ENCODE measurements at places on chromosomes 3 and 15. TPM values are rescaled to one million over a fixed set of nuclear protein-coding genes. Genes with fewer than 3 reads are reported as not detected.

DNA sequence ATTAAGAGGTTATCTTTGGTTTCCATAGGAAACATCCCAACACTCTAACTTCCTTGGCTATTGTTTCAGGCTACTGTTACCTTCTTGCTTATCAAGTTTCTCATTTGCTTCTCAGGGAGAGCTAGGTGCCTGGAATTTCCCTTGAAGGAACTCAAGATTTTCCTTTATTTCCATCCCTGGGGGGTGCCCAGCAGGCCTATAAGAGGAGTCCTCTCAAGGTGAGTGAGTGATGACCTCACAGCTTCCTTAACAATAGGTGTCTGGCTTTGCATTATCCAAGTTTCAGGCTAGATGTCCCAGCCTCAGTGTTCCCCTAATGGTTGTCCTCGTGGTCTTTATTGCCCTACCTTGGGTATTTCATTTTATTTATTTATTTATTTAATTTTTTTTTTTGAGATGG lies 12.1 kb upstream of the CTSH start:
- DNase-seq: no peak

GRCh38 chr3:42746455-42747450 lies 26.3 kb downstream of the CCDC13 start:
- DNase-seq: no peak

DNA sequence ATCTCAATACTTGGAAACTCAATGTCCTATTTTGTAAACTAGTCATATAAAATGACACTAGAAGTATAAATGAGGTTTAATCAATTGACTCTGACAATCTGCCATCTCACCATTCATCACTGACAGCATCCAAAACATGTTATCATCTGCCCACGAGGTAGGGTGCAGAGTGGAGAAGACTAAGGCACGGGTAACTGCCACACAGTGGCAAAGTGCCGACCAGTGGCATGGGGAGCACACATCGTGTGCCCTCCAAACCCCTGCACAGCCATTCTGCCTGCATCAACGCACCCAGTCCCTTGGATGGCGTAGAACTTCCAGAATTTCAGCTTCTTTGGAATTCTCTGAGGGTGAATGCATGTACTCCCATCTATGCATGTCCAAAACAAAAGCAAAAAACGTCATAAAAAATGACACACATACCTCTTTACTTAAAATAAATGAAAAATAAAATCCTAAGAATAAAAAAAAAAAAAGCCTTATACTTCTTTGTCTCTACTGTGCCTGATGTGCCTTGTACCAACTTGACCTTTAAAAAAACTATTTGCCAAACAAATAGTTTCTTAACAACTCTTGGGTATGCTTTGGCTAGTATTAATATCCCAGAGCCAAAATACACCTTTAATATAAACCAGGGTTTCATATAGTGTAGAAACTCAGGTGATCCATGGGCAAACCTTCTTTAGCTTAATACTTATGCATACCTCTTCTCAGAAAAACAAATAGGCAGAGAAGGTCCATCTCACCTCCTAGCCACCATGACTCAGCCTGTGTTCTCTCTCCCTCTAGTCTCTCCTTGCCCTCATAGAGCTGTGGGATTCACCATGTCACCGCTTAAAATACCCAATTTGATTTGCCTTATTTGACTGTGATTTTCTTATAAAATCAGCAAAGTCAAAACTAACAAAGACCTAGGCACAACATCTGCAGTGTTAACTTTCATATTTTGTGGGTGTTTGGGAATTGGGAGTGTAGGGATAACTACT lies 12.7 kb downstream of the CPOX start:
- DNase-seq: no peak

GRCh38 chr3:57688291-57688690 lies 4.6 kb downstream of the DENND6A start:
- DNase-seq: no peak

GRCh38 chr3:53044711-53045517 lies 959 bp downstream of the SFMBT1 start:
- peak; percentile 47 for DNase-seq

DNA sequence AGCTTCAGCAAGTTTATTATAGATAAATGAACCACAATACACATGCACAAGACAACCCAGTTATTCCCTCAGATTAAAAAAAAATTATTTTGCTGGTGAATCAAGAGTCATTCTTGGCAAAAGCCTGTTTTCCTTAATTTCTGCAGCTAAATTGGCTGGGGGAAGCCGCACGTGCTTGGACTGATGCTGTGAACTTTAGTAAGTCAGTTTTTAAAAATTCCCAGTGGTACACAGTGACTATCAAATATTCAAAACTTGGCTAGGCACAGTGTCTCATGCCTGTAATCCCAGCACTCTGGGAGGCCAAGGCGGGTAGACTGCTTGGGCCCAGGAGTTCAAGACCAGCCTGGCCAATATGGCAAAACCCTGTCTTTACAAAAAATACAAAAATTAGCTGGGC lies 23.9 kb downstream of the EHD4 start:
- DNase-seq: no peak

DNA sequence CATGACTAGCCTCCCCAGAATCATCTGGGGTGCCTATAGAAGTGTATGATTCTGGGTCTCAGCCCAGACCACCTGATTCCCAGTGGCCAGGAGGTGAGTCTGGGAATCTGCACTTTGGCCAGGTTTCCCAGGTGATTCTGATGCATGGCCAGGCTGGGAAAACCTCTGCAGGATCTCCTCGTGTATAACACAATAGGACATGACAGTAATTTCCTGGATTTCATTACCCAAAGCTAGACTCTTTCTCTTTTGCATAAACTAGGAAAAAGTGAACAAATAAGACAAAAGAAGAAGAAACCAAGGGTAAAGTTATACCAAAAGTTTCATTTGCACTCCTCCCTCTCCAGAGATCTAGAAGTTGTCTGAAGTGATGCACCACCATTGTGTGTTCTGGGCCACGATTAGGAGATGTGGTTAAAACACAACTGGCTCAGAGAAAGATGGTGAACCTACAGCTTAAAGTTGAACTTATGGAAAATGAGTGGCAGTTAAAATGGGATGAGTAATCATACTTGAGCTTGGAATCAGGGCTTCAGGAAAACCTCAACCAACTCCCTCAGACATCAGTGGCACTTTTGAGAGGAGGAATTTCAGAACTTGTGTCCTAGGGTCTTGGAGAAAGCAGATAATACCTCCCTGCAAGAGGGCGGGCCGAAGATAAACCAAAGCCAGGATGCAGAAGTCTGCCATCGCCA lies 109.2 kb upstream of the LRTM1 start:
- no peak for DNase-seq

DNA sequence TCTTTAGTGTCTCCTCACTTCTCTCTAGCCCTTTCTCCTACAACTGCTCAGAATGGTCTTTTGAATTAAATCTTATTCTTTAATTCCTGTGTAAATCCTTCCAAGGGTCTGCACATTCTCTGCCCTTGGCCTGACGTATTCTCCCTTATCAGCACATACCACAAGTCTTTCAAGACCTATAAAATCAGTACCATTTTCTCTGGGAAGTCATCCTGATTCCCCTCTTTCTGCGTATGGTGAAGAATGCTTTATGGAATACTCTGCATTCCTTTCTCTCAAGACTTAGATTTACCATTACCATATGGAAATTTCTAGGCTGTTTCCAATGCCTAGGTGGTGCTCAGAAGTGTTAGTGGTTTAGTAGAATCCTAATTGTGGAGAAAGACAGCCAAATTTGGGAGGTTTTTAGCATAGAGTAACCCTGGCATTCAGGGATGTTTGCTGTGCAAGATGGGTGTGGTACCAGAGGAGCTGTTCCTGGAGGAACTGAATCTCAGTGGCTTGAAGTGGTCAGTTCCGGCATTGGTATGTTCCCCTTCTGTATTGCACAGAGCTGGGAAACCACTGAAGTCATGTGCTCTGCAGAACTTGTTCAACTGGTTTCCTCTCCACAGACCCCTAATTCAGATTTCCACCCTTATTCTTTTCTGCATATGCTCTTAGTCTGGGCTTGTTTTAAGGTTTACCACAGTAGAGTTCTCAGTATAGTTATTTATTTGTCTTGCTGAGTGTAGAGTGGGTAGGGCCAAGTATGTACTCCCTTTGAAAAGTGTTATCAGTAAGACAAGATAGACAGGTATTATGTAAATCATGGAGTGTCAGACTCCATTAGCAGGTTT lies 24.5 kb downstream of the IQGAP1 start:
- DNase-seq: no peak

DNA sequence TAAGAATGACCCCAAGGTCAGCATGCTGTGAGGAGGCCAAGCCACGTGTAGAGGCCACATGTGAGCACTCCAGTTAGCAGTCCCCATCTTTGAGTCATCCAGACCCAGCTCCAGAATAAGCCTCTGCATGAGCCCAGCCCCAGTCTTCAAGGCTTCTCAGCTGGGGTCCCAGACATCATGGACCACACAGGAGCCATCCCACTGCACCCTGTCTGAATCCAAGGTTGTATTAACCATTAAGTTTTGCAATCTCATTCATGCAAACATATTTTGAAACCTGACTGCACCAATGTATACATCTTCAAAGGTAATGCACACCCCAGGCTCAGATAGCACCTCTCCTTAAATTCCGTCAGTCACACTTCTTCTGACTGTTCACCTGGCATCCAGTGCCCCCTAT lies 249.1 kb upstream of the CHRNA7 start:
- DNase-seq: no peak

Gene ATP10A
- total RNA-seq: 6.8 TPM

GRCh38 chr15:62972814-62973213 lies 69.7 kb upstream of the TPM1 start:
- DNase-seq: no peak

DNA sequence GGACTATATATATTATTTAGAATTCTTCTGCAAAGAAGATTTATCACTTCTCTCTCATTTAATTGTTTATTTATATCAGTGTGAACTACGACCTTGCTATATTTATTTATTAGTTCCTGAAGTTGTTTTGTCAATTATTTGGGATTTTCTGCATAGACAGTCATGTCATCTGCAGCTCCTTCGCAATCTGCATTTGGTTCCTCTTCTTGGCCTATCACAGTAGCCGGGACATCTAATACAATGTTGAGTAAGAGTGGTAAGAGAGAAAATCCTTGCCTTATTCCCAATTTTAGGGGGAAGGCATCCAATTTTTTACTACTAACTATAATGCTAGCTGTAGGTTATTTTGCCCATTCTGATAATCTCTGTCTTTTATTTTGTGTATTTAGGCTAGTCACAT lies 39.4 kb downstream of the FOXL2 start:
- DNase-seq: no peak

Gene XYLB
- 6.0 TPM for total RNA-seq

Measured in kidney (tissue), 22 donors.